NCI-H2107 (cell line): ENCODE measurements at places on chromosomes 3 and 15.

GRCh38 chr15:85828874-85829273 is 34.1 kb upstream of the KLHL25 start:
- no peak for DNase-seq

GRCh38 chr15:63094495-63094931 is 27.1 kb upstream of the LACTB start:
- DNase-seq = no peak

- DNase-seq = no peak
These were observed 31.5 kb upstream of the FBLN2 start for GRCh38 chr3:13517253-13517977.

- DNase-seq = no peak
These were observed 39.9 kb downstream of the IFT57 start for GRCh38 chr3:108182339-108182738.

DNA sequence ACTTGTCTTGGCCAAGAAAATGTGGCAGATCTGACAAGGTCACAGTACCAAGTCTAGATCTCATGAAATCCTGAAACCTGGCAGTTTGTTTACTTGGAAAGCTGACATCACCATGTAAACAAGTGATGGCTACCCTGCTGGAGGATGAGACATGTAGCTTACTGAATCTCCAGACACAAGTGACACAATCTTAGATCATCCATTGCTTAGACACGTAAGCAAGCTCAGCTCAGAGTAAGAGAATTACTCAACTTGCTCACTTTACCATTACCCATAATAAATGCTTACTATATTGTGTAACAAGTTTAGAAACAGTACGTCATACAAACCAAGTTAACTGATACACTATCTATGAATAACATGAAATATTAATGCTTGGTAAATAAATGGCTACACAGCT is 263.8 kb downstream of the TBC1D5 start:
- DNase-seq = no peak
